ENCODE measurements at places on chromosomes 6 and 20. TPM values are rescaled to one million over a fixed set of nuclear protein-coding genes. Genes with fewer than 3 reads are reported as not detected.

DNA sequence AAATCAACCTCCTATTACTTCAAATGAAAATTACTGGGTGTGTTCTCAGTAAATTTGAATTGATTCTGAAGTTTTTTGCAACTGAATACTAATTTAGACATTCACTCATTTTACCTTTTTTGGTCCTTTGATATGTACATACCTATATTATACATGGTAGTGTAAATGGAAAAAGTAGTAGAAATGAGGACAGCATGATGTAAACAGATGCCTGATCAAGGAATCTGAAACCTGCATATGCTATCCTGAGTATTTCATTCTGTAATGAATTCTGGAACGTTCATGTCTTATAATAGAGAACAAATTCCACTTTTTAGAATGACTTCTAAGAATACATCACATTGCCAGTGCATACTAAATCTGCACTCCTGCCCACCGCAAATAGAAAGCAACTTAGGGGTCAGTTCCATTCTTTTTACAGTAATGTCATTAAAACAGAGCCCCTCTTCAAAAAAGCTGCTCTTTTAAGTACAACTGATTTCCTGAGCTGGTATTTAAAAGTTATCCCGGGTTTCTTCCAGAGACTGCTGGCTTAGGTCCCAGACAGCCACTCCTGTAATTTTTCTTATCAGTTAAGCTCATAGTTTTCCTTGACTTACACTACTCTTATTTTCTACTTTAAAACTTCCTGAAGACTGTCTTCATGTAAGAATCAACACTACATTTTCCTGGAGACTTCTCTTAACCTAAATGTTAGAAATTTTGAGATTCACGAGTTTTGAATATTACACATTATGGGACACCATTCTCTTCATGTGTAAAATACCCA, 48.4 kb downstream of the MAP3K7 start:
- no peak overlapping the region for H3K27ac ChIP-seq
- H3K27me3 ChIP-seq = no peaks in the 10 kb centered on the region
- H3K4me1 ChIP-seq = no peaks in the 10 kb centered on the region
- no peak for DNase-seq

DNA sequence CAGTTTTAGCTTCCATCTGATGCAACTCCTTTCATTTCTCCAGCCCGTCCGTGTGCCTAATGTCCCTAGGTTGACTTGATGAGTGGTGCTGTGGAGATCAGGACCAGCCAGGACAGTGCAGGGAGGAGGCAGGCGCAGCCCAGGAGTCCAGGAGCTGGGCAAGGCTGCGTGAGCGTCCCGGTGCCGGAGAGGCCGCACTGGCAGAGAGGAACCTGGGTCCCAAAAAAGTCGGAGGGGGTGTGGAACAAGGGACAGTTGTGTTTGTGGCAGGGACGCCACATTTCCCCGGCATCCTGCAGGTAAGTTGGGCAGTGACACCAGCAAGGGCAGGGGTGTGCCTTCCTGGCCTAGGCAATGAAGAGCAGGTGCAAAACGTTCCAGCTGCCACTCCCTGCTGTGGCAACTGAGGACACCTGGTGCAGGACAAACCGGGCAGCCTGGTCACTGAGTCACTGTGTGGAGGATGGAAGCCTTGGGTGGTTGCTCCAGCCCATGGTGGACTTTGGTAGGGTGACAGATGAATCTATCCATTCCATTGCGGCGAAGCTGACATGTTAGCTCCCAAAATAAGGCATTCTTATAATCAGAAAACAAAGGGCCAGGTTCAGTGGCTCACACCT, 53.2 kb downstream of the RAMACL start:
- H3K36me3 ChIP-seq = no peaks in the 10 kb centered on the region
- no peak for DNase-seq
- peaks cover 1% of the 10 kb centered on the region for H3K4me1 ChIP-seq
- H3K4me3 ChIP-seq = no peak overlapping the region
- H3K27ac ChIP-seq = no peak overlapping the region
- H3K27me3 ChIP-seq = no peaks in the 10 kb centered on the region

GRCh38 chr6:32974016-32974333, 5.6 kb downstream of the BRD2 start:
- peaks cover 60% of the 10 kb centered on the region for H3K36me3 ChIP-seq
- DNase-seq = peak; percentile 79
- H3K4me1 ChIP-seq = peaks cover 45% of the 10 kb centered on the region
- peak overlapping the region; percentile 91 for H3K4me3 ChIP-seq

- H3K36me3 ChIP-seq = peaks cover 3% of the 10 kb centered on the region
- no peak overlapping the region for H3K4me3 ChIP-seq
- DNase-seq = no peak
- H3K4me1 ChIP-seq = peaks cover 5% of the 10 kb centered on the region
- H3K27me3 ChIP-seq = no peaks in the 10 kb centered on the region
Observed at GRCh38 chr6:157646012-157646411, 177.0 kb upstream of the SNX9 start.

DNA sequence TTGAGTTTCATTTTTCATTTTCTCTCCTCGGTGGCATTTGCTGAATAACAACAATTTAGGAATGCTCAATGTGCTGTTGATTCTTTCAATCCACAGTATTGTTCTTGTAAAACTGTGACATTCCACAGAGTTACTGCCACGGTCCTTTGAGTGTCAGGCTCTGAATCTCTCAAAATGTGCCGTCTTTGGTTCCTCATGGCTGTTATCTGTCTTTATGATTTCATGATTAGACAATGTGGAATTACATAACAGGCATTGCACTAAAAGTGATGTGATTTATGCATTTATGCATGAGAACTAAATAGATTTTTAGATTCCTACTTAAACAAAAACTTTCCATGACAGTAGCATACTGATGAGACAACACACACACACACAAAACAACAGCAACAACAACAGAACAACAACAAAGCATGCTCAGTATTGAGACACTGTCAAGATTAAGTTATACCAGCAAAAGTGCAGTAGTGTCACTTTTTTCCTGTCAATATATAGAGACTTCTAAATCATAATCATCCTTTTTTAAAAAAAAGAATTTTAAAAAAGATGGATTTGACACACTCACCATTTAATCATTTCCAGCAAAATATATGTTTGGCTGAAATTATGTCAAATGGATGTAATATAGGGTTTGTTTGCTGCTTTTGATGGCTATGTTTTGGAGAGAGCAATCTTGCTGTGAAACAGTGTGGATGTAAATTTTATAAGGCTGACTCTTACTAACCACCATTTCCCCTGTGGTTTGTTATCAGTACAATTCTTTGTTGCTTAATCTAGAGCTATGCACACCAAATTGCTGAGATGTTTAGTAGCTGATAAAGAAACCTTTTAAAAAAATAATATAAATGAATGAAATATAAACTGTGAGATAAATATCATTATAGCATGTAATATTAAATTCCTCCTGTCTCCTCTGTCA, 88.1 kb downstream of the SNAP25 start:
- peaks cover 8% of the 10 kb centered on the region for H3K4me1 ChIP-seq
- H3K36me3 ChIP-seq = no peaks in the 10 kb centered on the region
- no peak overlapping the region for H3K4me3 ChIP-seq

DNA sequence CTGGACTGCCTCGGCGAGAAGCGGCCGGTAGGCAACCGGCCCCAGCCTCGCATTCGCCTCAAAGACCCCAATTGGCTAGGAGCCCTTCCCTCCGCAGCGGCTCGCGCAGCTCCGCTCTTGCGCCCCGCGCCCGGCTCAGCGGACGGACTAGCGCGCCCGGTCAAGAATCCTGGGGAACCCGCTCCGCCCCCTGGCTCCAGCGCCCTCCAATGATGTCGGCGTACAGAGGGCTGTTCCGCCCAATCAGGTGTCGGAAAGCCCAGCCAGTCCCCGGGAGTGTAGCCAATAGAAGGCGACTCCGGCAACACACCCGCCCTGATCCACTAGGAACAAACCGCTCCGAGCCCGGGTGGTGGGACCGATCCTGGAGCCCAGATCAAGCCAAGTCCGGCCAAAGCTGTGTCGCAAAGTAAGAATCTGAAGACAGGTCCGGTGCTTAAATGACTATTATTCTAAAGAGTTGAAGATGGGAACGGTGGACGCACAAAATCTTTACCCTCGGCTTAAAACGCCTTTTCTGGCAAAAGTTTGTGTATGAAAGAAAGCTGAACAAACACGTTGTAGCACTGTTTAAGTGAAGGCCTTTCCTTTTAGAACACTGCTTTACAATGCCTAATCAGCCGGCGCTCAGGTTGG, 132.2 kb downstream of the OGFRL1 start:
- no peak for DNase-seq
- peak overlapping the region; percentile 13 for H3K4me3 ChIP-seq
- H3K36me3 ChIP-seq = no peaks in the 10 kb centered on the region
- no peak overlapping the region for H3K27ac ChIP-seq
- peaks cover 31% of the 10 kb centered on the region for H3K27me3 ChIP-seq

Gene SOX4
- total RNA-seq = 7.6 TPM

Gene PTP4A1
- 130 TPM for total RNA-seq

Gene C20orf141
- not detected for total RNA-seq

Measured in natural killer cell (primary cell).